ENCODE measurements at places on chromosomes 11 and 22. TPM values are rescaled to one million over a fixed set of nuclear protein-coding genes. Genes with fewer than 3 reads are reported as not detected.

DNA sequence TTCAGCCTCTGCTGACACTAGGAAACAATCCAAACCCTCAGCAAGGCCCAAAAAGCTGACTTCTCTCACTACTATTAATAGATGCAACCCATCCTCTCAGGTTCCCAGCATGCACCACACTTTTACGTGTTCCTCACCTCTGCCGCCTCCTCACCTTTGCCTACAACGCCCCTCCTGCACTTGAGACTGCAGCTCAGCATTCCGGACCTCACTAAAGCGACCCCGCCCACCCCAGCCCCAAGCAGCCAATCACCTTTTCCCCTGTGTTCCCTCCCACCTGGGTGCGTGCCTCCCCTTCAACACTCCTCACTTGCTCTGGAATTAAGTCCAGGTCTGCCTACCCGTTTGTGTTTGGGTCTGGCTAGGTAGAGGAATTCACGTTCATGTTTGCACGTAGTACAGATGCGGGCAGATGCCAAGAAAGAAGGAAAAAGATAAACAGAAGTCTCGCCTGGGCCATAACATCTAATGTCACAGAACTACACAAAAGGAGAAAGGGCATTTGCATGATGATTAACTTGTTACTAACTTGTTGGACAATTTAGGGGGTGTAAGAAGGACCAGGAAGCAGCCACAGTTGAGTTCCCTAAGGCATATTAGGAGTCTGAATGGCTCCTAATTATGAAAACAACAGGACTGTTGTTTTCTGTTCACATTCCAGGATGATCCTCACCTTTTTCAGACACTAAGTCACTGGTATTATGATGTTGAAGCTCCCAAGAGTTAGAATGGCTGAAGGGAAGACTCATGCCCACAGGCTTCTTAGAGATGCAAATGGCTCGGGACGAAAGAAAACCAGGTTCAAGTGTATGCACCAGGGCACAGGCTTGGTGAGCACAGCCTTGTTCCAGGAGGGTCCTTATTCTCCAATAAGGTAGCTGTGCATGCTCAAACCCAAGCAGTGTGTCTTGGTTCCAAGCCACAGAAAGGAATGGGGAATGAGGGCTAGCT lies 102.2 kb downstream of the MICAL3 start:
- H3K36me3 ChIP-seq: no peaks in the 10 kb centered on the region
- H3K27ac ChIP-seq: no peak overlapping the region
- no peaks in the 10 kb centered on the region for H3K27me3 ChIP-seq
- H3K4me1 ChIP-seq: peaks cover 66% of the 10 kb centered on the region

- H3K4me3 ChIP-seq: no peak overlapping the region
- H3K27ac ChIP-seq: no peak overlapping the region
- H3K36me3 ChIP-seq: no peaks in the 10 kb centered on the region
- H3K4me1 ChIP-seq: no peaks in the 10 kb centered on the region
These were observed 271.4 kb downstream of the ETS1 start for GRCh38 chr11:128315933-128316332.

GRCh38 chr11:64028398-64029115 lies 7.2 kb upstream of the FLRT1 start:
- peaks cover 12% of the 10 kb centered on the region for H3K4me1 ChIP-seq
- H3K27me3 ChIP-seq: no peaks in the 10 kb centered on the region
- no peaks in the 10 kb centered on the region for H3K36me3 ChIP-seq

DNA sequence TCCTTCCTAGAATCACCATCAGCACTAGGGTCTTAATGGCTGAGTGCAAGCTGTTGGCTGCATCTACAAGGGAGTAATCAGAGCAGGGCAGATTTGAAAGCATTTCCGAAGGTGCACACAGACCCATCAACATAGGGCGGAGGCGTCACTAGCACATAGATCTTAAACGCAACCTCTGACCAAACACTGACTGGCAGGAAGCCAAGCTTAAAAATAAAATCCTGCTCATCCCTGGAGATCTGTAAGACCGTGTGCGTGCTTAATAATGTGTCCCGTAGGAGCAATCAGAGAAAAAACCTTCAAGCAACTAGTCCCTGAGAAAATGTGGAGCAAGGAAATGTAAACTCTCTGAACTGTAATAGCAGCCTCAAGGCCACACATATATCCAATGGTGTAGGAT lies 470.5 kb downstream of the ETS1 start:
- no peak overlapping the region for H3K27ac ChIP-seq
- no peaks in the 10 kb centered on the region for H3K4me1 ChIP-seq
- H3K4me3 ChIP-seq: no peak overlapping the region
- H3K27me3 ChIP-seq: no peaks in the 10 kb centered on the region
- DNase-seq: no peak
- H3K36me3 ChIP-seq: no peaks in the 10 kb centered on the region

DNA sequence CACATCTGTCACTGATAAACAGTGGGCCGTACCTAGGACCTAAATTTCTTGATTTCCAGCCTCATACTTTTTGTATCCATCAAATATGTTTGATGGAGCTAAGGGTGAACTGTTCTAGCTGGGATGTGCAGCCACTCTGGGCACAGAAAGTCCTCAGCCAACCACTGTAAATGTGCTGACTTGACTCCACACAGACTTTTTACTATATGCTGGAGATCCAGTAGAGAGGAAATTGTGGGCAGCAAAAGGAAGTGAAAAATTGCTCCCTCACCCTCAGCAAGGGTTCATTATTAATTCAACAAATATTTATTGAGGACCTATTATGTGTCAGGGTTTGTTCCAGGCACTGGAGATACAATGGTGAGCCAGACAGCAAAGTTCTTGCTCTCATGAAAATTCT lies 54.2 kb upstream of the AMPD3 start:
- no peak for DNase-seq
- no peaks in the 10 kb centered on the region for H3K36me3 ChIP-seq
- H3K4me3 ChIP-seq: no peak overlapping the region

GRCh38 chr11:62602141-62603071 lies 741 bp upstream of the MTA2 start:
- no peaks in the 10 kb centered on the region for H3K36me3 ChIP-seq
- no peak for DNase-seq
- H3K4me3 ChIP-seq: peak overlapping the region; percentile 94

DNA sequence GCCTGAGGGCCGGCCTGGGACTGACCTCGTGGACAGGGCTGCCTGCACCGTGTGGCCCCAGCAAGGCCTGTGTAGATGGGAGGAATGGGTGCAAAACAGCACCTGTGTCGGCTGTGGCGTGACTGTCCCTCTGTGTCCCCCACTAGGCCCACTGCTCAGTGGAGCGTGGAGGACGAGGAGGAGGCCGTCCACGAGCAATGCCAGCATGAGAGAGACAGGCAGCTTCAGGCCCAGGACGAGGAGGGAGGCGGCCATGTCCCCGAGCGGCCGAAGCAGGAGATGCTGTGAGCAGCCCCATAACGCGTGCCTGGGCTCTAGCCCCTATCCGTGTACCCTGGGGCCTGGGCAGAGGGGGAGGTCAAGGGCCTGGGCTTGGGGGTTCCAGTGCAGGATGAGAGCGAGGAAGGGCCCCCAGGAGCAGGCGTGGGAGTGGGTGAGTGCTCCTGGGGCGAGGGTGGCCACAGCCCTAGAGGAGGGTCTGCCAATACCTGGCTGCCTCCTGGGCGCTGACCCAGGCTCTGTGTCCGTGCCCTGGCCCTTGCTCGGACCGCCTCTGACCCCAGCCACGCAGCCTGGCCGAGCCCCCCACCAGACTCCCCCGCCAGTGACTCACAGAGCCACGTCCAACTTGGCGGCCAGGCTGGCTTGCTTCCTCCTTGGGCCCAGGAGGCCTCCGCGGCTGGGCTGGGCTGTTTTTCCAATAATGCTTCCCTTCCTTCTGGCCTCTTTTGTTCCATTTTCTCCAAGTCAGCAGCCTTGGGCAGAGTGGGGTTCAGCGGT lies 11.6 kb downstream of the PRR33 start:
- H3K4me1 ChIP-seq: peaks cover 79% of the 10 kb centered on the region
- DNase-seq: peak; percentile 91
- no peaks in the 10 kb centered on the region for H3K36me3 ChIP-seq
- no peaks in the 10 kb centered on the region for H3K27me3 ChIP-seq
- peak overlapping the region; percentile 96 for H3K27ac ChIP-seq
- no peak overlapping the region for H3K4me3 ChIP-seq

DNA sequence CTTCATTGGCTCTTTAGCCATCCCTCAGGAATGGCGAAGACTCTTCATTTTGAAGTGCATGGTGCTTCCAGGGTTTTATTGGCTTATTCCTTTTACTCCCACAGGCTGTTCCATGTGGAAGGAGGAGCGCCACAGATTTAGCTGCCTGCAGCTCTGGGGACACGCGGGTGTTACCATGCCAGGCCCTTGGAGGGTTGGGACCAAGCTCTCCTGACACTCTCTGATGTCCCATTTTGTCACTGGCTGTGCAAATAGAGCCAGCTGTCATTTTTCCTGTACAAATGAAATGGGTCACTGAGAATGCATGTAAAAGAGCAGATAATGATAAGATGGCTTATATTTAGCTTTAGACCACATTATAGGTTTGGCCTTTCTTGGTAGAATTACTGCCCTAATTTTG lies 9.2 kb downstream of the THYN1 start:
- H3K4me1 ChIP-seq: no peaks in the 10 kb centered on the region
- no peaks in the 10 kb centered on the region for H3K27me3 ChIP-seq
- no peak overlapping the region for H3K4me3 ChIP-seq

DNA sequence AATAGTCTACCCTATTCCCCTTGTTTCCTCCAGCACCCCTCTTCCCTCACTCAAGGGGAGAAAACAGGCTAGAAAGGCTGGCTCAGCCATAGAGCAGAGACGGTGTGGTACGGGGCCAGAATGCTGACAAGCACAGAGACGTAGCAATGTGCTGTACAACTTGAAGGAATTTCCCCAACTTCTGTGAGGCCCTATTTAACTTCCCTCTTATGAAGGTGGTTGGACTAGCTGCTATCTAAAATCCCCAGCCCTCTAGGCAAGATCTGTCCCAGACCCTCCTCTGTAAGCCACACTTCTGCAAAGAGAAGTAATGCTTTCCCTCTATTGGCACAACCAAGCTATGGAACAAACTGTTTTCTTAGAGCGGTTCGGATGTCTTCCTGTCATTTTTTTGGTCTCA lies 37.8 kb downstream of the PLEKHA7 start:
- H3K27me3 ChIP-seq: no peaks in the 10 kb centered on the region
- H3K27ac ChIP-seq: no peak overlapping the region
- DNase-seq: no peak
- peaks cover 2% of the 10 kb centered on the region for H3K4me1 ChIP-seq

GRCh38 chr11:111513240-111513605 lies 1.0 kb upstream of the BTG4 start:
- DNase-seq: no peak
- peak overlapping the region; percentile 33 for H3K4me3 ChIP-seq
- no peaks in the 10 kb centered on the region for H3K27me3 ChIP-seq
- peaks cover 12% of the 10 kb centered on the region for H3K4me1 ChIP-seq
- H3K27ac ChIP-seq: no peak overlapping the region

DNA sequence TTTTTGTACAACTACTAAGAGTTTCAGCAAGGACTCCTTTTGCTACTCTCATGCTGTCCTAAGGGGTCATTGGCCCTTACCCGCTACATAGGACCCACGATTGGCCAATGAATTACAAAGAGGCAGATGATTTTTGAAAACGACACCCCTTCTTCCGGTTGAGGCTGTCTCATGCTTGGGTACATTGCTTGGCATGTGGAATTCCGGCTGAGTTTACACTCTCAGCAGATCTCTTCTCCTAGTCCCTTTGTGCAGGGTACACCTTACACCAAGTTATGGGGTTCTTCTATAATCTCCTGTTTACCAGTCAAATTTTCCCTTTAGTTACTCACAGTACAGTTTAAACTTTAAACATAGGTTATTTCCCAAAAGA lies 52.1 kb downstream of the SLC17A6 start:
- no peak for DNase-seq
- no peaks in the 10 kb centered on the region for H3K36me3 ChIP-seq
- no peaks in the 10 kb centered on the region for H3K27me3 ChIP-seq
- no peak overlapping the region for H3K4me3 ChIP-seq

DNA sequence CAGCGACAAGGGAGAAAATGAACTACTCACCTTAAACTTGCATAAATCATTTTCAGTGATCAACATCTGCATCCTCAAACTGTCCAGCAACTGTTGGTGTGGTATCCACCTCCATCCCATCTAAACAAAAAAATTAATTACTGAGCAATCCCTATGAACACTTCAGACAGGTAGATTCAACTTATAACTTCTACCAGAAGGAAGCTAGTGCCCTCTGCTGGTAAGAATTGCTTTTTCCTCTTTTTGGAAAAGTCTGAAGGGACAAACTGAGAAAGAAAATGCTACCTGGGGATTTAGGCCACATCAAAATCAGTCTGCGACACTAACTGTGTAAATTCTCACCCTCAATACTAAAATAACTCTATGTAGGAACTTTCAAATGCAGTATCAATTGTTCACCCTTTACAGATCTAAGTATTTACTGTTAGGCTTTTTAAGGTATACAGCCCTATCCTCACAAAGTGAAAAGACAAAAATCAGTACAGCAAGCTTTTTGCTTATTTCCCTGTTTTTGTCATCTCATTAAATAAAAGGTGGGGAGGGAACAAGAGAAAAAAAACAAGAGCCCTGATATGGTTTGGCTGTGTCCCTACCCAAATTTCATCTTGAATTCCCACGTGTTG lies 17.9 kb downstream of the CLNS1A start:
- H3K4me3 ChIP-seq: no peak overlapping the region
- no peaks in the 10 kb centered on the region for H3K36me3 ChIP-seq
- no peaks in the 10 kb centered on the region for H3K27me3 ChIP-seq
- no peak for DNase-seq
- H3K4me1 ChIP-seq: no peaks in the 10 kb centered on the region

GRCh38 chr22:43377548-43377895 lies 34.3 kb upstream of the MPPED1 start:
- no peak overlapping the region for H3K27ac ChIP-seq
- H3K27me3 ChIP-seq: no peaks in the 10 kb centered on the region
- no peaks in the 10 kb centered on the region for H3K4me1 ChIP-seq
- no peak for DNase-seq
- H3K4me3 ChIP-seq: no peak overlapping the region

DNA sequence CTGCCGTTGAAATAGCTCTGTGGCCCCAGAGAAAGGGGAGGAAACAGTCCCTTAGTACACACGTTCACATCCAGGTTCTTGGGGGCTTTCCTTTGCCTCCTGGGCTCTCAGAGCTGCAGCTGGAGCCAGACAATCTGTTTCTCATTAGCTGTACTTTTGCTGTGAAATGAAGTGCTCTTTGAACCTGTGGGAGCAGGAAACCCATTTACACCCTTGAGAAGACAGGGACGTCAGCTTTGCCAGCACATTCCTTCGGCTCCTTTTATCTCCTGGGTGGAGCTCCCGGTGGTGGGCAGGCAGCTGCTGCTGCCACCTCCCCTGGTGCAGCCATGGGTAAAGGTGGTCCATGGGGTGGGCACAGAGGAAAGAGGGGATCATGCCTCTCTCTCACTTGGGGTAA lies 80.6 kb upstream of the TIMP3 start:
- H3K27me3 ChIP-seq: no peaks in the 10 kb centered on the region
- peak overlapping the region; percentile 75 for H3K27ac ChIP-seq
- peak; percentile 81 for DNase-seq
- no peaks in the 10 kb centered on the region for H3K36me3 ChIP-seq

The MAPK8IP1 gene
- 7.1 TPM for total RNA-seq

The MMP27 gene
- total RNA-seq: not detected

The CRYBB3 gene
- total RNA-seq: not detected

The MYBPC3 gene
- total RNA-seq: not detected

The FAM76B gene
- total RNA-seq: 28.2 TPM

The TYR gene
- total RNA-seq: not detected

The C1QTNF6 gene
- total RNA-seq: 4.9 TPM

The APOA4 gene
- total RNA-seq: not detected

The NAALADL1 gene
- total RNA-seq: 30.7 TPM

The KCTD14 gene
- total RNA-seq: 2.9 TPM

The ADAMTS15 gene
- total RNA-seq: 12.0 TPM
